Pancreas (tissue), 10 donors: ENCODE measurements at places on chromosomes 1 and 21.
A peak's percentile ranks its signal among the peaks of the same experiment; 100 is the strongest.

- DNase-seq: no peak
- no peaks in the 10 kb centered on the region for H3K27me3 ChIP-seq
- no peak overlapping the region for H3K27ac ChIP-seq
- no peak overlapping the region for H3K4me3 ChIP-seq
- no peaks in the 10 kb centered on the region for H3K4me1 ChIP-seq
These were observed 213.5 kb upstream of the PTGFR start for GRCh38 chr1:78277253-78277652.

DNA sequence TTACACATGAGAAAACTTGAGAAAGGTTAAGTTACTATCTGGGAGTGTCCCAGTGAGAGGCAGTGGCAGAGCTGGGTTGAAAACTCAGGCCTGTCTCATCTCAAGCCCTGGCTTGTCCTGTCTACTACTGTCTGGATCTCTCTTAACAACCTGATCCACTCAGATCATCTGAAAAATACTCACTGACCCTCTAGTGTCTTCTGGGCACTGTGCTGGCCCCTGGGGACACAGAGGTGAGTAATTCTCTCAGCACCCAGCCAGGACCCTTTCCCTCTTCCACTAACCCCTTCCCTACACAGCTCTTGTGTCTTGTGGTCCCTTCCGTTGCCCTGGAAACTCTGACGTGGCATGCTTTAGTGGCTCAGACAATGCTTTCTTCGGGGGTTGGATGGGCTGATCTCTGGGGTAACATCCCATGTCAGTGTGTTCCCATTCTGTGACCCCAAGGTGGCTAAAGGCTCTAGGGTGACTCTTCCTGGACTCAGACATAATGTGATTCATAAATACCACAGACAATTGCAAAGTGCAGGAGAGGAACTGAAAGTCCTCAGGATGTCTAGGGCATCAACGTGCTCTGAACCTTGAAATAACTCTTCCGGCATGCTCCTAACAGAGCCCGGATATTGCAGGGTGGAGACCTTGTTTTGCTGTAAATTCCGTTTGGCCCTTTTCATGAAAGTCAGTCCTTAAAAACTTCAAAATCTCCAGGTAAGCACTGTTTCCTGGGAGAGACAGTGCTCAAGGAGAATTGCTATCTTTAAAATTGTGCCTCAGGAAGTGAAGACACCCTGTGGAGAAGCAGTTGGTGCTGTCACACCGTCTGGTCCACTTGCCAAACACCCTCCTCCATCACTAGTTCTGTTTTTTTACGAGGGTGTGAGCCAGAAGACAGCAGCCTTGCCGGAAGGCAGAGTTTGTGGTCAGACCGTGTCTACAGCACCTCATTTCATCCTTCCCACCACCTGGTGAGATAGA, 4.0 kb downstream of the SHISAL2A start:
- no peak overlapping the region for H3K27ac ChIP-seq
- H3K27me3 ChIP-seq: no peaks in the 10 kb centered on the region
- H3K36me3 ChIP-seq: no peaks in the 10 kb centered on the region
- no peak overlapping the region for H3K4me3 ChIP-seq

GRCh38 chr1:93749894-93750301, 68.3 kb upstream of the BCAR3 start:
- no peaks in the 10 kb centered on the region for H3K27me3 ChIP-seq
- H3K4me3 ChIP-seq: no peak overlapping the region
- no peak for DNase-seq
- no peaks in the 10 kb centered on the region for H3K36me3 ChIP-seq

DNA sequence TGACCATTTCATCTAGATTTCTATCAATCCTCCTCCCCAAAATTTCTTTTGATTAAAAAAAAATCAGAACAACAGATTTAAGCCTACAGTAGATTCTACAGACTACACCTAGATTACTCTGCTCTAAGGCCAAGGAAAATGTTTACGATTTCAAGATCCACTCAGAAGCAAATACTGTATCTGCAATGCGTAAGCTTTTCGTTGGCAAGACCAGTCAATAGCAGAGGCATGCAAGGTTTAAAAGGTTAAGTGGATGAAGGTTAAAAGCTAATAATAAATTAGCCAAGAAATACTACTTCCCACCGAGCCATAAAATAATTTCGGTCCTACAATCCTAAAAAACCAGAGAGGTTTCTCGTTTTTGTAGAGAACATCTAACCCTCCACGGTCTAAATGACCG, 1.3 kb downstream of the CLSTN1 start:
- no peak for DNase-seq
- H3K27me3 ChIP-seq: no peaks in the 10 kb centered on the region
- H3K36me3 ChIP-seq: no peaks in the 10 kb centered on the region
- no peak overlapping the region for H3K27ac ChIP-seq
- H3K4me3 ChIP-seq: peak overlapping the region; percentile 94

- H3K36me3 ChIP-seq: no peaks in the 10 kb centered on the region
- H3K27me3 ChIP-seq: no peaks in the 10 kb centered on the region
- H3K4me1 ChIP-seq: no peaks in the 10 kb centered on the region
- H3K27ac ChIP-seq: no peak overlapping the region
- DNase-seq: no peak
- H3K4me3 ChIP-seq: peak overlapping the region; percentile 31
These were observed 199.4 kb upstream of the CACYBP start for GRCh38 chr1:174800216-174800851.

DNA sequence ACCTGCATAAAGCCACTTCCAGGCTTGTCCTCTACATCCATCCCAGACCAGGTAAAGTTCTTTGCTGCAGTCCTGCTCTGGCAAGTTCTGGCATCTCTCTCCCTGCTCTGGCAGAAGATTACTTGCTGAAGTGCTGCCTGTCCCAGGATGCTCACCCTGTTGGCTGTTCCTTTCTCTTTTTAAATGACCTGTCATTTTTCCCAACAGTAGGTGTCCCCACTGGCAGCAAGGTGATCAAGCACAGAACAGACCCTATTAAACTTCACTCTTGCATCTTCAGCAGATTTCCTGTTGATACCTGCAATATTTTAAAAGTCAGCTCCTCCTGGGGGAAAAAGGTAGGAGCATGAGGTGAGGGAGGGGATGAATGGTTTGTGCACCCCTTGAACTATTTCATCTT, 332.6 kb downstream of the PBX1 start:
- H3K36me3 ChIP-seq: no peaks in the 10 kb centered on the region
- no peak overlapping the region for H3K4me3 ChIP-seq
- no peak overlapping the region for H3K27ac ChIP-seq
- H3K4me1 ChIP-seq: no peaks in the 10 kb centered on the region
- H3K27me3 ChIP-seq: no peaks in the 10 kb centered on the region

GRCh38 chr1:227892489-227893299, 55.0 kb downstream of the WNT9A start:
- DNase-seq: no peak
- H3K27me3 ChIP-seq: no peaks in the 10 kb centered on the region
- no peak overlapping the region for H3K27ac ChIP-seq
- H3K4me1 ChIP-seq: no peaks in the 10 kb centered on the region
- H3K4me3 ChIP-seq: no peak overlapping the region

- no peak overlapping the region for H3K27ac ChIP-seq
- no peaks in the 10 kb centered on the region for H3K27me3 ChIP-seq
- H3K4me1 ChIP-seq: no peaks in the 10 kb centered on the region
- no peak for DNase-seq
These were observed 17.1 kb upstream of the DUSP23 start for GRCh38 chr1:159763686-159764085.

DNA sequence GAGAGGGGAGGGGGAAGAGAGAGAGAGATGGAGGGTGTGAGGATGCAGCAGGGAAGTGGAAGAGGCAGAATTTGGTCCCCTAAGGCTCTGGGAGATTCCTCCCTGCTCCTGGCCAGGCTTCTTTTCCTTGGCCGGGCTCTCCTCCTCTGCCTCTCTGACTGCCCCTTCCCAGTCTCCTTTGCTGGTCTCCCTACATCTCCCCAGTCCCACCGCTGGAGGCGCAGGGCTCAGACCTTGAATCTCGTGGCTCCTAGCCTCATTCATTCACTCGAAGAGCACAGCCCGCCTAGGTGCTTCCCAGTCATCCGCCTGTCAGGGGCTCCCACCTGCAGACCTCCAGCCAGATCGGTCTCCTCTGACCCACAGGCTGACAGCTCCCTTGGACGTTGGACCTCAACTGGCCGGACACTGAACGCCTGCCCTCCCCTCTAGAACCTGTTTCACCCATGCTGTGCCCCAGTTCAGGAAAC, 76.5 kb downstream of the VWA5B1 start:
- peaks cover 3% of the 10 kb centered on the region for H3K4me1 ChIP-seq
- DNase-seq: peak; percentile 26

DNA sequence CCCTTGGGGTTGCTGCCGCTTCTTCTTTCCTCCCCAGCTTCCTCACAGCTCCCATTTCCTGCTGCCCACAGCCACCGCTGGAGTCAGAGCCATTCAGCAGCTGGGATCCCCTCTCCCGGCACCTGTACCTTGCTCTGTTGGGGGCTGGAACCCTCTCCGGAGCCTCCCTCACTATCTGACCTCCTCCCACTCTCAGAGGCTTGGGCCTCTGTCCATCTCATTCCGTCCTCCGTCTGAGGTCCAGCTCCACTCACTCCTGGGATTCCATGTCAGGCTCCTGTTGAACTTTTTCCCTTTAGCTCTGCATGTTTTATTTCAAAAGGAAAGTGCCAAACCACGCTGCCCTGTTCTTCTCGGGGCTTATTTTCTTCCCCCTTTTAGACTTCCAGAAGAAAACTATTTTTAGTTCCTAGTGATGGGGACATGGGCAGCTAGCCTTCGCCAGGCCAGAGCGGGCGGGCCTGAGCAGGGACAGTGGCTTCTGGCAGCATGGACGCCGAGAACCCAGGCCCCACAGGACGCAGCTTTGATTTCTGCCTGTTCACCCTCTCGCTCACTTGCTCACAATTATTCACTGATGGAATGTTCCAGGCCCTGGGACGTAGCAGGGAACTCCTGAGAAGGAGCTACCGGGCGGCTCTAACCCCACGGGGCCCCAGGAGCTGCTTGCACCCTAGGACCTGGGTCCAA, 79.2 kb downstream of the ARHGEF10L start:
- no peak overlapping the region for H3K4me3 ChIP-seq
- no peak for DNase-seq
- H3K36me3 ChIP-seq: peaks cover 26% of the 10 kb centered on the region

GRCh38 chr1:9070486-9070885, 1.1 kb upstream of the SLC2A5 start:
- H3K4me3 ChIP-seq: no peak overlapping the region
- no peak for DNase-seq
- H3K27ac ChIP-seq: no peak overlapping the region
- no peaks in the 10 kb centered on the region for H3K36me3 ChIP-seq

DNA sequence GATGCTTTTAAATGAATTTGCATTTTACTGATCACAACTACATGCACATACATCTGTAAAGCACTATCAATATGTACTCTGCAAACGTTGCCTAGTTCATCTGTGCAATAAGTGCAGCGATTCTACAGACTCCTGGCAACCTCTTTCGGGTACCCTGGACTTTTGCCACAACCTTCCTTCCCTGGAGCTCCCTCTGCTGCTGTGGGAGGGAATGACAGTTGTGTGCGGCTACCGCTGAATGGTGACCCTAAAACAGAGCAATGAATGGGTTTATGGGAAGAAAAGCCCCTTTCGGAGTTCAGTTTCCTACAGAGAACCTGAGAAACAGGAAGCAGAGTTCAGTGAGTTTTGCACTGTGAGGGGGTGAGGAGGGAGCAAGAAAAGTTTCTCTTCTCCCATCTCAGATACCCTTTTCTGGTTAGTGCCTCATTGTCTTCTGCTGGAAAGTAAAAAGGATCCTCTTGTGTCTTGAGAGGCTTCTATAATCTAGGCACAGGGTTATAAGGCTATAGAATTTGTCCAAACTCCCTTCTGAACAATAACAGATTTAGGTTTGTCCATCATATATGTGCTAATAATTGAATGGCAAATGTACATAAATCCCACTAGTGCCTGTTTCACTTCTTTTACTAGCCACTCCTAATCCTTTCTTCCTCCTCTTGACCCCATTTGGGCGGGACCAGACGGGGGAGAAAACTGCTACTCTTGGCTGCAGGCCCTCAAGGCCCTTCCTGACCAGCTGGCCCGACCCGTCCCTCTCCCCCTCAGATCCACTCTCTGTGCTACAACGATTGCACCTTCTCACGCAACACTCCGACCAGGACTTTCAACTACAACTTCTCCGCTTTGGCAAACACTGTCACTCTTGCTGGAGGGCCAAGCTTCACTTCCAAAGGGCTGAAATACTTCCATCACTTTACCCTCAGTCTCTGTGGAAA, 19.8 kb upstream of the SARS1 start:
- no peak overlapping the region for H3K4me3 ChIP-seq
- DNase-seq: peak; percentile 75
- H3K27ac ChIP-seq: no peak overlapping the region
- H3K36me3 ChIP-seq: no peaks in the 10 kb centered on the region
- no peaks in the 10 kb centered on the region for H3K4me1 ChIP-seq

DNA sequence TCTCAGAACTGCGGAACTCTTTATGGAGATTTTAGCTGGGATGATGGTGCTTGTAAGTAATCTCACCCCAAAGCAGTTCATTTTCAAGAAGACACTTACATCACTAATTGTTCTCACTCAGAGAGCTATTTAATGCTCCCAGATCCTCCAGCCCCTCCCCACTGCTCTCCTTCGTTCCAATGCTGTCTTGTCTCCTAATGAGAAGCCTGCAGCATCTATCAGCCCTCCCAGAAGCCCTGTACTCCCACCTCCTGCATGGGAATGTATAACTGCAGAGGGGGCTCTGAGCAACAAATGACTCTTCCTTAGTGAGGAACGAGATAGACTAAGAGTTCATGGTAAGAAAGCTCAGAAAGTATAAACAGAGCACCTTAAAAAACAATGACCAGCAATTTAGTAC, 377.4 kb upstream of the RUNX1 start:
- H3K4me1 ChIP-seq: no peaks in the 10 kb centered on the region
- no peak overlapping the region for H3K4me3 ChIP-seq
- no peaks in the 10 kb centered on the region for H3K27me3 ChIP-seq
- H3K27ac ChIP-seq: no peak overlapping the region

GRCh38 chr1:150066838-150067183, 765 bp upstream of the VPS45 start:
- peaks cover 8% of the 10 kb centered on the region for H3K4me1 ChIP-seq
- H3K36me3 ChIP-seq: no peaks in the 10 kb centered on the region
- H3K27ac ChIP-seq: peak overlapping the region; percentile 66
- DNase-seq: peak; percentile 66
- peak overlapping the region; percentile 61 for H3K4me3 ChIP-seq
- H3K27me3 ChIP-seq: no peaks in the 10 kb centered on the region

- no peaks in the 10 kb centered on the region for H3K4me1 ChIP-seq
- H3K4me3 ChIP-seq: no peak overlapping the region
- H3K27me3 ChIP-seq: no peaks in the 10 kb centered on the region
- H3K36me3 ChIP-seq: no peaks in the 10 kb centered on the region
These were observed 860 bp upstream of the SHCBP1L start for GRCh38 chr1:182953826-182954225.

GRCh38 chr1:23528250-23528978, 2.6 kb downstream of the E2F2 start:
- H3K4me3 ChIP-seq: no peak overlapping the region
- no peak overlapping the region for H3K27ac ChIP-seq
- H3K36me3 ChIP-seq: no peaks in the 10 kb centered on the region

DNA sequence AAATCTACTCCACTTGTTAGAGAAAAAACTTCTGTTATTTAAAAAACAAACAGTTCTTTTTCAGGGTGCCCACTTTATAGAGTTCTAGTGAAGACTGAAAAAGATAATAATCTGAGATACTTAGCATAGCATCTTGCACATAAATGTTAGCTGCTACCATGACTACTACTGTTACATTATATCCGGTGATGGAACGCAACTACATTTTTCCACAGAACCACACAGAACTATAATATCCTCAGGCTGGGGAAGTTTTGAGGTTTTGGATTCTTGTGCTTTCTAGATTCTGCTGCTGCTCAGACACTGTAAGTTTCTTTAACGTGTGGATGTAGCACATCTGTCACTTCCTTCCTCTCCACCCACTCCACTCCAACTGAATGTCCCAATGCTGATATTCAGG, 110.3 kb downstream of the PTPN14 start:
- H3K4me1 ChIP-seq: peaks cover 39% of the 10 kb centered on the region
- no peak for DNase-seq
- no peak overlapping the region for H3K4me3 ChIP-seq
- no peaks in the 10 kb centered on the region for H3K27me3 ChIP-seq
- H3K36me3 ChIP-seq: no peaks in the 10 kb centered on the region
